Stimulated activated CD4-positive, alpha-beta T cell treated with anti-CD3 and anti-CD28 coated beads, Interleukin-2, amount 100 ng/mL, for 48 hours (primary cell): ENCODE measurements at places on chromosomes 5 and 9.

- DNase-seq = no peak
These were observed 38.8 kb downstream of the GHR start for GRCh38 chr5:42462083-42462482.

DNA sequence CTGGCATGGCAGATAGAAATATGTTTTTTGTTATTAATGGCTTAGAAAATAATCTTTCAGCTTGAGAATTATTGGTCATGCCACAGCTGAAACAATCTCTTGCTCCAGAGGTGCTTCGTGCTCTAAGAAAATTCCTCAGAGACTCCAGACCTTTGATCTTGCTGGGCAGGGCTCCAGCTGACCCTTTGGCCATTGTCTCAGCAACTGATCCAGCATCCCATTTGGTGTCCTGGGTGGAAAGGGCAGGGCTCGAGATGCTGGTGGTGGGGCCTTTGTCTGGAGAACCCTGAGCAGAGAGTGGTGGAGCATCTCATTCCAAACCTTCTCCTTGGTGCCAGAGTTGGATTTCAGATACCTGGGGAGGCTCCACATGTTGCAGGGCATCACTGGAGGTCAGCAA is 43.2 kb upstream of the PIK3R1 start:
- no peak for DNase-seq

DNA sequence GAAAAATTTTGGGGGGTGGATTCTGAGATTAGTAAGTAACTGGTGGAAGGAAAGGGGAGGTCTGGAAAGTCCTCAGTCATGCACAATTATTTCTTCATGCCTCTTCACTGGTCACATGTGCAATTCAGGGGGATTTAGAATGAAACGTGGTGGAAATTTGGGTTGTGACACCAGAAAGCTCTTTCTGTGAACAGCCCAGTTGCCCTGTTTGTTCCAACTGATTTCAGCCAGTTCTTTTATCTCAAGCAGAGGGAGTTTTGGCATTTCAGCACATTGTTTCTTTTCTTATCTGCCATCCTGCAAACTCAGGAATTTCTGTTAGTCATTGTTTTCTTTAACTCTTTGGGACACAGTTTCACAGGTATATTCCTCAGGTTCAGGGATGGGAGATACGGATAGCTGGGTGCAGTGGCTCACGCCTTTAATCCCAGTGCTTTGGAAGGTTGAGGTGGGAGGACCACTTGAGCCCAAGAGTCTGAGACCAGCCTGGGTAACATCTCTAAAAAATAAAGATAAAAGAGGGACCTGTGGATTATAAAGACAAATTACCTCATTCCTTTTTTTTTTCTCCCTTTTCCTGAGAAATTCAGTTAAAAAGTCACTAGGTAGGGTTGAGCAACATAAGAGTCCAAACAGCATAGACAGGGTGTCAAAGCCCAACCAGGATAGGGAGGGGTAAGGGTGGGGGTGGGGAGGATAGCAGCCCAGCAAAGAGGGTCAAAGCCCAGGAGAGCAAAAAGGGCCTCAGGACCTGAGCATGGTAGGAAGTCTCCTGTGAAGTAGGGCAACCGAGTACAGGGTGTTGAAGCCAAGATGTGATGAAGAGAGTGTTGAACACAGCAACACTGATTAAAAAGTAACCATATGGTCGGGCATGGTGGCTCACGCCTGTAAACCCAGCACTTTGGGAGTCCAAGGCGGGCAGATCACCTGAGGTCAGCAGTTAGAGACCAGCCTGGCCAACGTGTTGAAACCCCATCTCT is 5.4 kb upstream of the B4GALT1 start:
- DNase-seq = no peak

DNA sequence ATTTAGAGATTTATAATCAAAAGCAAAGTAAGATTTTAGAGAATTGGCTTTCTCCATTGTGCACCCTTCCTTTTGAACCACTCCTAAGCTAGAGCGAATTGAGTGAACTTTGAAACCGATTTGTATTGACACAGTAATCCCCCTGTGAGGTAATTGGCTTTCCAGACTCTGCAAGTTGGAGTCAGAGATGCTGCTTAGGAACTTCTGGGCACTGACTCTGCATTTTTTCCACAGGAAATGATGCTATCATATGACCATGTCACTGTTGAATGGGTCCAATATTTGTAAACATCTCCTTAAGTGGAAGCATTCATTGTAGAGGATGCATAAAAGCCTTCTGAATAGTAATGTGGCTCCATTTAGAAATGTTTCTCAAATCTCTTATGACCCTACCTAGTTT is 394.4 kb upstream of the ZNF608 start:
- DNase-seq = no peak

DNA sequence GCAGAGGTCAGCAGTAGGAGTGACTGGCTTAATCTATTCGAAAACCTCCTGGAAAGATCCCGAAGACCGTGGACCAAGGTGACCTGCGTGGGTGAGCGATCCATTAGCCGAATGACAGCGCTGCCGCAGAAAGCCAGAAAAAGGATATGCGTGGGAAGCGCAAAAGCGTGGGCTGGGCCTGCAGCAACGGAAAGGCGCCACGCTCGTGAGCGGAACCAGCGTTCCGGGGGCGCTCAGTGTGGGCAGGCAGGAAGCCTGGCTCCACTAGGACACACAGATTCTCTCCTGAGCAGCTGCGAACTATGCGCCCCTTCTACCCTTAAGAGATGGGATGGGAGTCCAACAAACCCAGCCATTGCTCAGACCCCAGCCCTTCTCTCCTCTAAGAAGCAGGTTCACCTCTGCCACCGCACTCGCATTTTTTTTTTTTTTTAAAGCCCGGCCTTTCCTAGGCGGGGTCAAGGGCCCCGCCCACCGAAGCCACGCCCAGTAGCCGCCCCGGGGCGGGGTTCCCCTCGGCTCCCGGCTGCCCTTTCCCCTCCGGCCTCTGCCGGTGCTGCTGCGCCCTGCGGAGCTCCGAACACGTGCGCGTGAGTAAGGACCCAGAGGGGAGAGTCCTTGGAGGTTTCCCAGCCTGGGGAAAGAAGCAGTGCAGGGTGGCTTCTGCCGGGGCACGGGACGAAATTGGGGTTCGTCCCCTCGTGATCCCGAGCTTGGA is 19.8 kb upstream of the MATR3 start:
- peak; percentile 84 for DNase-seq

DNA sequence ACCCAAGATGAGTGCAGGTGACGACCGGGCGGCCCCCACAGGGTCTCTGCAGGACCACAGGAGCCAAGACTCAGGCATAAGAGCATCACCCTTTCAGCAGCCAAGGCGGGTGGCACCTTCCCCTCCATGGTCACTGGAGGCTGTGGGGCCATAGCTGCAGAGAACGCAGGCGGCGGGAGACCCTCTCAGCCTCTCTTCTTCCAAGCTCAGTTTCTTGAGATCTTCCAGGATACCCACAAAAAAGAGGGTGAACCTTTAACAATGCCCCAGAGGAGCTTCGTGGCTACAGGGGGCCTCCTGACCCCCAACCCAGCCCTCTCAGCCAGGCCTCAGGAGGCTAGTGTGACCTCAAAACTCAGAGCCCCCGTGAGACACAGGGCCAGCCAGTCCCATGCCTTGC is 5.8 kb upstream of the TBC1D9B start:
- no peak for DNase-seq

DNA sequence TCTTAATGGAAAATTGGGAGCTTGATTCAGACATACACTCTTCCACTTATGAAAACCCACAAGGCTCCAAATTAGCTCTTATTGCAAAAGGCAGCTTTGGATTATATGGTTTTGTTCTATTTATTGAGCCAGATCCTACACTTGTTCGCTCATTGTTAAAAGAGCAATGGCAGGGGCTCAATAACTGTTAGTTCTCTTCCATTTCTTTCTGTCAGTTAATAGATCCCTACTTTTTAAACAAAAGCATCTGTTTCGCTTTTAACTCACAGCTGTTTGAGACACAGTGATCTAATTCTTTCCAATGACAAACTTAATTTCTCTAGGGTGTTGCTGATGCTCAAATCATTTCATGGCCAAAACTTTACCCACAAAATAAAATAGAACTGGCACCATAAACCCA is 11.7 kb downstream of the C5 start:
- no peak for DNase-seq

DNA sequence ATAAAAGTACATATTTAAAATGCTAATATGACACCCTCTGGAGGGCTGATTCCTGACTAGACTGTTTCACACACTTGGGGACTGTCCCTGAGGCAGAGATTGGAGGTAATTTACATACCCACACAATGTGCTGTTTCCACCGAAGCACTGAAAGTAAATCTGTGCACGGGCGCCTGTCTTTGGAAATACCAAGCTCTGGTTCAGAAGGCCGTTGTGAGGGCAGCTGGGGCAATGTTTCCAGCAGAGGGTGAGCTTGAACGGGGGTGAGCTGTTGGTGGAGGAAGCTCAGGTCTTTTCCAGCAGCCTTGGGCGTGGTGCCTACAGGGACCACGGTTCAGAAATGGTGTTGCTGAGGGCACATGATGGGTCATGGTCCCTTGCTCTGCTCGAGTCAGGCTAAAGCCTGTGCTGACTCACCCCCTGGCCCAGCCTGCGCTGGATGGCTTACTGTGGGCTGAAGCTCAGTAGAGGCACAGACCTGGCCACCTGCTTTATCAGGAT is 25.8 kb upstream of the HMCN2 start:
- DNase-seq = peak; percentile 53

DNA sequence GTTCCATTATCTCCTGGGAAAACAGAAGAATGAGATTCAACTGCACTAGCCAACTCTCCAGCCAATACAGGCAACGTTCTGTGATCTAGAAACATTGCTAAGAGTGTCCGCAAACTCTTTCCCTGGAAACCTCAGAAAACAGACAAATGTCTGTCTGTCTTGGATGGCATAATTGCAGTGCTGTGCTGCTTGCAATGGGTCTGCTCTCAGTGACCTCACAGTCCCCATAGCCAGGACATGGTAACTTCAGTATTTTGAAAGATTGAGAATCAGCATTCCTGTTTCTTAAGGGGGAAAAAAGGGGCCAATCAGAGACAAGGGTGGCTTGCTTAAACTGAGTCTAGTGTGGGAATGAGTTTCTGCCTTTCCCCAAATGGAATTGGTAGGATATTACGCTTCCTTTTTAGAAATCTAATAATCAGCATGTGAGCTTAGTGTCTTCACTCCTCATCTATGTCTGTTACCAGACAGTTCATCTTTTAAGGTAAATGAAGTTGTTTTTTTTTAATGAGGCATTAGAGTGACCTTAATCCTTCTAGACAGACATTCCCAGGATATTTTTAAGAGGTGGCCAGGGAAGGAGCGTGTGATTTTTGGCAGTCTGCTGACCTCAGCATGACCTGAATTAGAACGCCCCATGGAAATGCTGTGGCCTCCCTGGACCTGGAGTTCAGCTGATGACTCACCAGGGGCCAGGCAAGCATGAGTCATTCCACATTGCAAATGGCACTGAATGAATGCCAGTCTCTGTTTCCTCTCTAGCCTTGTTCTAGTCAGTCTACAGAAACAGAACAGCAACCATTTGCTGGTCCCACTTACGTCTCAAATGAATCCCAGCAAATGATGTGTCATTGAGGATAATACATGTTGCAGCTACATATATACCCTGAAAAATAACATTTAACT is 210.2 kb upstream of the ACTBL2 start:
- no peak for DNase-seq

- no peak for DNase-seq
These were observed 361.3 kb downstream of the RAB3C start for GRCh38 chr5:58944221-58944620.

DNA sequence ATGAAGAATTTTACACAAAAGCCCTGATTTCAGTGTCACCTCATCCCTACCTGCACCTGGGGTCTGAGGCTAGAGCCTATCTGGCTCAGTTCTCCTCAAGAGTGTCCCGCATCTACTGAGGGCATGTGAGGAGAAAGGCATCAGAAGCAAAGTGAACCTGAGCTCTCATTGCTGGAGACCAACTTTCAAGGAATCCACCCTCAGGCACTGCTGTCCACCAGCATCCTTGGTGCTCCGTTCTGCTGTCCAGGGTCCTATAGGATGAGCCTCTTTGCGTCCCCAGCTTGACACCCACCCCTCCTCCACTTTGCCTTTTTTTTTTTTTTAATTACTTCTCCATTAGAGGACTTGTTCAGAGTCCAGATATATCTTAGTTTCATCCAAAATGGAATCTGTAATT is 49.5 kb downstream of the CAMSAP1 start:
- DNase-seq = no peak

- DNase-seq = no peak
These were observed 84.7 kb downstream of the CMYA5 start for GRCh38 chr5:79774171-79774854.

GRCh38 chr5:79147076-79147475 is 35.5 kb downstream of the BHMT start:
- no peak for DNase-seq

DNA sequence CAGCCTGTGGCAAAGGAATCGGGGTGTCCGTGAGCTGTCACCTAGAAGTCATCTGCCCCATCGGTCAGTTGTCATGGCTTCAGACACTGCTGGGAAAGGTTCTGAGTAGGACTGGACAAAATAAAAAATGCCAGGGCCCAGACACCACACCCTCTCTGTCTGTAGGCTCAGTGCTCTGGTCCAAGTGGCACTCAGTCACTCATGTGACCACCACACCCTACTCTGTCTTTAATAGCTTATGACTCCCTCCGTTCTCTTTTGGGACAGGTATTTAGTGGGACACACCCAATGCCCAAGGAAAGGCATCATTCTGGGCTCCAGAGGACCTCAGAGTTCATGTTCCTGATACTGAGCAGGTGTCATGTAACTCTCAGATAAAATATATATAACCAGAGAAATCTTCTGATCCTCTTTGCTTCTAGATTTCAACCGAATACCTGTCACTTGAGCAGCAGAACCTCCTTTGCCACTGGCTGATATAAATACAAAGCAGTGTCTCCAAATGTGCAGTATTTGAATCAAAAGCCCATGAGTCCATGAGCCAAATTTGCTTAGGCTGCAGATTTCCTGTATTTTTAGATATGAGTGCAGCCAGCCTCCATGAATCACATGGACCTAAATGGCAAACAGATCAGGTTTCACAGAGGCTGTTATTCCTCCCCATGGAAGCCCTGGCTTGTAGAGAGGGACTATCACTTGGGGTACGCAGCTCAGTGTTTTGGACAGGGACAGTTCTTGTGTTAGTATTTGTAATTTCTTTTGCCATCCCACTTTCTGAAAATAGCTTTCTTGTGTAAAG is 272.0 kb downstream of the ARHGAP26 start:
- DNase-seq = no peak

DNA sequence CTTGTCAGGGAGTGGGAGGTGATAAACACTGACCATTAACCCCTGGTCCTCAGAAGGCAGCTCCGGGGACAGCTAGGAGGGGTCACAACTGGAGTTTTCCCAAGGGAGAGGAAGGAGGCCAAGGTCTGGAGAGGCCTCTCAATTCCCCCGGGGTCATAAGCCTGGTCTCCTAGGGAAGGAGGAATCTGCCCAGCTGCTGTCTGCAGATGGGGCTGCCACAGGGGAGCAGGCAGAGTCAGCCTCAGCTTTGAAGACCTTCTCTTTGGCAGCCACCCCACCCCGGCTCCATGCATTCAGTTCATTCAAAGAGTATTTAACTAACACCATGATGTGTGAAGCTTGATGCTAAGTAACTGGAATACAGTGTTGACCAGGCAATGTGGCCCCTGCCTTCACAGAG is 74.6 kb upstream of the HSPA9 start:
- no peak for DNase-seq

GRCh38 chr9:125759764-125760129 is 12.6 kb downstream of the PBX3 start:
- no peak for DNase-seq

GRCh38 chr9:35834260-35835215 is 5.5 kb downstream of the TMEM8B start:
- no peak for DNase-seq

- DNase-seq = no peak
These were observed 28.5 kb downstream of the GFM2 start for GRCh38 chr5:74738406-74738805.
